ENCODE measurements at places on chromosomes 2 and 18. TPM values are rescaled to one million over a fixed set of nuclear protein-coding genes. Genes with fewer than 3 reads are reported as not detected.

- DNase-seq, result no peak
Measured at GRCh38 chr2:5839550-5839949, 147.4 kb downstream of the SOX11 start.

DNA sequence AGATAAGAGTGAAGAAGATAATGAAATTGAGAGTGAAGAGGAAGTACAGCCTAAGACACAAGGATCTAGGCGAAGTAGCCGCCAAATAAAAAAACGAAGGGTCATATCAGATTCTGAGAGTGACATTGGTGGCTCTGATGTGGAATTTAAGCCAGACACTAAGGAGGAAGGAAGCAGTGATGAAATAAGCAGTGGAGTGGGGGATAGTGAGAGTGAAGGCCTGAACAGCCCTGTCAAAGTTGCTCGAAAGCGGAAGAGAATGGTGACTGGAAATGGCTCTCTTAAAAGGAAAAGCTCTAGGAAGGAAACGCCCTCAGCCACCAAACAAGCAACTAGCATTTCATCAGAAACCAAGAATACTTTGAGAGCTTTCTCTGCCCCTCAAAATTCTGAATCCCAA is 15.7 kb downstream of the MSH6 start:
- DNase-seq, result no peak

Gene SH2D6
- 5.5 TPM for total RNA-seq

Gene NEB
- 1.6 TPM for total RNA-seq

Gene SLC8A1
- total RNA-seq, result 5.1 TPM

GRCh38 chr2:46462936-46463335 is 16.4 kb upstream of the TMEM247 start:
- DNase-seq, result no peak

DNA sequence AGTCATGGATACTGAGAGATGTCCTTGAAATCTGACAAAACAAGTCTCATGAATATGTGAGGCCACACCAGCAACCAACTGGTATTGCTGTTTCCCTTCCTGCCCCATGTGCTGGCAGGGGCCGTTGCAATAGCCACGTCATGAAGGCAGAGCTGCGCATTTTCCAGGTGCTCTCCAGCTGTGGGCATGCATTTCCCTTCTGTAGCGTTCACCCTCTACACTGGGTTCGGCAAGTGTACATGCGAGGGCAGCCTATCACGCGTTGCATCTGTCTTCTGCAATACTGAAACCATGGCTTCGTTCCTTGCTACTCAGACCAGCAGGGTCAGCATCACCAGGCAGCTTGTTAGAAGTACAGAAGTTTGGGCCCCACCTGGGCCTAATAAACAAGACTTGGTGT is 17.4 kb downstream of the ARL4C start:
- no peak for DNase-seq

Gene NGEF
- not detected for total RNA-seq

DNA sequence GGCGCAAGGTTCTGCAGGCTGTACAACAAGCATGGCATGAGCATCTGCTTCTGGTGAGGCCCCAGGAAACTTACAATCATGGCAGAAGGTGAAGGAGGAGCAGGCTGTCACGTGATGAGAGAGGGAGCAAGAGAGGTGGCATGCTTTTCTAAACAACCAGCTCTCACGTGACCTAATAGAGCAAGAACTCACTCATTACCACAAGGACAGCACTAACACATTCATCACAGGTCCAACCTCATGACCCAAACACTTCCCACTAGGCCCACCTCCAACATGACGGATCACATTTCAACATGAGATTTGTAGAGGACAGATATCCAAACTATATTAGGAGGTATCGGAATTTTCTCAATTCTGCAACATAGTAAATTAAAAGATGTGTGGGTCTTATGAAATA is 108.8 kb upstream of the DLX2 start:
- DNase-seq, result no peak

Gene MREG
- total RNA-seq, result 4.4 TPM

GRCh38 chr2:17813010-17813741 is 3.1 kb upstream of the MSGN1 start:
- DNase-seq, result no peak

Gene GMPPA
- 35.7 TPM for total RNA-seq
